ENCODE measurements at places on chromosomes 2 and 18.

DNA sequence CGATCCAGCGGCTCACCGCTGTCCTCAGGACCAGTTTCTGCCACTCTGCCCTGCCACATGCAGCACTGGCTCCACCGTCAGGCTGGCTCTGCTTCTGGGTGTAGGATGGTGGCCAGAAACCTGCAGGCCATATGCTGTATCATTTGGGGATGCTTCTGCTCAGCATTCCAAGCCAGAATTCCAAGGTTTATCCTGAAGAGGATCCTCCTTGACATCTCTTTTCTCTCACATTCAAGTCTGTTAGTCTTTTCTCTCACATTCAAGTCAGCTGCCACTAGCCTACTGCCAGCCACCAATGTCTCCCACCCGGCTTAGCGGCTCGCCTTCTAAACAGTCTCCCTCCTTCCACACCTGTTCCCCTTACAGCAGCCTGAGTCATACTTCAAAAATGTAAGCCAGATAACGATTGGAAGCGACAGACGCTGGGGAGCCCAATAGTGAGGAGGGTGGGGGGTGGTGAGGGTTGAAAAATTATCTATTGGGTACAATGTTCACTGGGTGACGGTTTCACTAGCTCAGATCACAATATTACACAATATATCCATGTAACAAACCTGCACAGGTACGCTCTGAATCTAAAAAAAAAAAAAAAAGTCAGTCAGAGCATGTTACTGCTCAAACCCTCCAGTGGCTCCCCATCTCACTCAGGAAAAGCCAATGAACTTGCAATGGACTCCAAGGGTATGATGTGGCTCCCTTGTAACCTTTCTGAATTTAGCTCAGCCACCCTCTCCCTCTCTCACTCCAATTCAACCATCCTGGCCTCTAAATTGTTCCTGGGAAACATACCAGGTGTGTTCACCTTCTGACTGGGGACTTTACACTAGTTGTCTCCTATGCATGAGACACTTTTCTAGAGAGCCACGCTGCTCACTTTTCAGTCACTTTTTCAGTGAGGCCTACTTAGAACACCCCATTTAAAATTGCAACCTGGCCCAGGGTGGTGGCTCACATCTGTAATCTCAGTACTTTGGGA is 38.8 kb upstream of the SP3 start:
- no peak for DNase-seq

GRCh38 chr2:12076810-12077209 is 330.4 kb downstream of the LPIN1 start:
- DNase-seq = peak; percentile 66

- DNase-seq = no peak
These were observed 32.7 kb downstream of the RHBDD1 start for GRCh38 chr2:226868331-226869162.

DNA sequence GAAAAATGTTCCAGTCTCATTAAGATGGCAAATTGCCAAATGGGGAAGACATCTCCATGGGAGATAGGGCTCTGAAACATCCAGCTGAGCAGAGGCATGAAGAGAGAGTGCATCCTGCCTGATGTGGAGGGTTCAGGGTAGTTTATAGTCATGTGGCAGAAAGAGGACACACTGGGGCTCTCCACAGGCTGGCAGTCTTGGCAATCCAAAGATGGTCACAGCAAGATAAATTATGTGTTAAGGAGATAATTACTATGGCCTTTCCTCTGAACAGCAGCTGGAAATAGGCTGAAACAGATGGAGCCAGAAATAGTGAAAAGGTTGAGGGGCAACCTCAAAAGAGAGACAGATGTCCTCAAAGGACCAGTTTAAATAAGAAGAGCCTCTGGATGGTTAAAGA is 97.2 kb downstream of the DCC start:
- DNase-seq = no peak

DNA sequence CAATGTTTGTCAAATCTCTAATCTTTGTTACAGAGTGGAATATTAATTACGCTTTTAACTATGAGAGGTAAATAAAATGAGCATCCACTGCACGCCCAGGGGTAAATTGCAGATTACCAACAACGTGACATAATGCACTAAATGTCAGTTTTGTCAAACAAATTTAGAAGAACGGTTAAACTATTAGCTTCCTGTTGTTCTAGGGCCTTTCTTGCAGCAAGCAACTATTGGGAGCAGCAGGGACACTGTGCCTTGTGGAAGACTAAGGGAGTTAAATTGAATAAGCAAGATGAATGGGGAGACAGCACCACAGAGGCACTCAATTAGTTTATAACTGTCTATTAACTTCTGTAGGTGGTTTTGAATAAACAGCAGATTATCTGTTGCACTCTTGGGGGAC is 391.0 kb upstream of the RAB12 start:
- DNase-seq = no peak

DNA sequence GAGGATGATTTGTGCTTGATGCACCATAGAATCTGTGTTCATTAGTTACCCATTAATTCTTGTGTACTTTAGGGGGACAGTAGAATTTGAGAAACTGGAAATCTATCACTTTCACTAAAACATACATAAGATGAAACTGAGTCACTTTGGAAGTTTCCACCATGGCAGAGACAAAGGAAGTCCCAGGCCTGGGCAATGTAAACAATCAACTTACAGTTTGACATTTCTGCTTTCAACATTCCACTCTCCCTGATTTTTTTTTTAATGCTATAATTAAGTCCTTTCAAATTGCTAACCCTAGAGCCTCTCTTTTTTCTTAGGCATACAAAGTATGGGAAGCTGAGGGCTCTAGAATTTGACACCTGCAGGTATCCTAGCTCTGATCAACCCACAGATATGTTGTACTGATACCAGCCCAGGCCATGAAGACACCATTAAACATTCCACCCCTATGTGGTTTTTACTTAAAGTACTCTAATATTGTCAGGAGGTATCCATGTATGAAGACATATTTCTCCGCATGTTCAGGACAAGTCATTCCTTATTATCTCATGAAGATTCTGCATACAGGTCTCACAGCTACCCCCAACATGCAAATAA is 88.5 kb upstream of the GLS start:
- DNase-seq = no peak

DNA sequence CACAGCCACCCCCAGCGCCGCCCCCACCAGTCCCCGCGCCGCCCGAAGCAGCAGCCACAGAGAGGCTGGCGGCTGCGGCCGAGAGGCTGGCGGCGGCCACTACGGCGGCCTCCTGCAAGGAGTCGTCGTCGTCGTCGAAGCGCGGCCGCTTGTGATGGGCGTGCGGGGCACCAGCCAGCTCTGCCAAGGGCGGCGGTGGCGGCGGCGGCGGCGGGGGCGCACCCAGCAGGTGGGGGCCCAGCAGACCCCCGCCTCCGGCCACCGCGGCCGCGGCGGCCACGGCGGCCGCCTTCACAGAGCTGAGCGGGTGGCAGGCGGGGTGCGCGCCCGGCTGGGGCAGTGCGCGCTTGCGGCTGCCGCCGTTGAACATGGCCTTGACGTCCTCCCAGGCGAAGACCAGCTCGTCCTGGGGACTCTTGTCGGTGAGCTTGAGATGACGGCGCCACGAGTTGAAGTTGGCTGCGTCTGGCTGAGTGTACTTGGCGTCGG is 3.3 kb downstream of the SKOR2 start:
- DNase-seq = no peak

All from muscle of leg (tissue), 16 donors.